ENCODE measurements at places on chromosomes 3 and 15. TPM values are rescaled to one million over a fixed set of nuclear protein-coding genes. Genes with fewer than 3 reads are reported as not detected.

- H3K27me3 ChIP-seq = peaks cover 10% of the 10 kb centered on the region
- no peak for DNase-seq
- no peak overlapping the region for H3K4me3 ChIP-seq
- no peaks in the 10 kb centered on the region for H3K36me3 ChIP-seq
Measured at GRCh38 chr3:127328421-127328820, 40.6 kb upstream of the PRR20G start.

- peaks cover 16% of the 10 kb centered on the region for H3K4me1 ChIP-seq
- DNase-seq = no peak
- H3K27me3 ChIP-seq = no peaks in the 10 kb centered on the region
- no peak overlapping the region for H3K4me3 ChIP-seq
- no peaks in the 10 kb centered on the region for H3K36me3 ChIP-seq
- no peak overlapping the region for H3K27ac ChIP-seq
Measured at GRCh38 chr15:57203906-57204305, 172.4 kb upstream of the CGNL1 start.

GLDN gene
- total RNA-seq = 6.0 TPM

GPR149 gene
- not detected for total RNA-seq

DNA sequence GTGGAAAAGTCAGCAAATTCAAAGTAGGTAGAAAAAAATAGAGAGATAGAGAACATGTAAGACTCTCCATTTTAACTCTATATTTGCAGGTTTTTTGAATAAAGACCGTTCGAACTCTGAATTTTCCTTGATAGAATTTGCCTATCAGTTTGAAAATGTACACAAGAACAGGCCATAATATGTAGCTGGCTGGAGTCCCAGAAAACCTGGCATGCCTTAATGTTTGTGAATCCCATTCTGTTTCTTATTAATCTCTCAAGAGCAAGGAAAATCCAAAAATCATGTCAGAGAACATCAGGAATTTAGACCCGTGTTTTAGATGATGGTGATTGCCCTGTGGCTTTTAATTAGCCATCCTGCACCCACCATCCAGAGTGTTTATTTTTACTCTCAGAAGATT lies 7.2 kb upstream of the CFAP161 start:
- peaks cover 6% of the 10 kb centered on the region for H3K27me3 ChIP-seq
- no peak for DNase-seq
- no peaks in the 10 kb centered on the region for H3K36me3 ChIP-seq
- no peak overlapping the region for H3K4me3 ChIP-seq
- H3K27ac ChIP-seq = no peak overlapping the region

ANKUB1 gene
- total RNA-seq = not detected

DNA sequence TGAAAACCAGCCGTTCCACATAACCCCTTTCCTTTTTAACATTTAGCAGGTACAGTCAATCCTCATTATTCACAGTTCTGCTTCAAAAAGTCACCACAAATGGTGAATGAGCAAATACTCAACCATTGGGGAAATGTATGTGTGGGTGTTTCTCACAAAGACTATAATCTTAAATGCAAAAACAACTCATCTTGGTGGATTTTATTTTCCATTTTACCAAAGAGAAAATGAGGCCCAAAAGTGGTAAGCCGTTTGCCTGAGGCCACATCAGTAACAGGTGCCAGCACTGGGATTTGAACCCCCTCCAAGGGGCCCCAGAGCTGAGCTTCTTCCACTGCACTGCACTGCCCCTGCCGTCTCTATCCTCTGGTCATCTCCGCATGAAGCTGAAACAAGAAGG lies 208.8 kb downstream of the OSBPL10 start:
- DNase-seq = no peak
- no peaks in the 10 kb centered on the region for H3K27me3 ChIP-seq
- no peaks in the 10 kb centered on the region for H3K4me1 ChIP-seq
- no peak overlapping the region for H3K4me3 ChIP-seq
- H3K27ac ChIP-seq = no peak overlapping the region
- H3K36me3 ChIP-seq = no peaks in the 10 kb centered on the region

DNA sequence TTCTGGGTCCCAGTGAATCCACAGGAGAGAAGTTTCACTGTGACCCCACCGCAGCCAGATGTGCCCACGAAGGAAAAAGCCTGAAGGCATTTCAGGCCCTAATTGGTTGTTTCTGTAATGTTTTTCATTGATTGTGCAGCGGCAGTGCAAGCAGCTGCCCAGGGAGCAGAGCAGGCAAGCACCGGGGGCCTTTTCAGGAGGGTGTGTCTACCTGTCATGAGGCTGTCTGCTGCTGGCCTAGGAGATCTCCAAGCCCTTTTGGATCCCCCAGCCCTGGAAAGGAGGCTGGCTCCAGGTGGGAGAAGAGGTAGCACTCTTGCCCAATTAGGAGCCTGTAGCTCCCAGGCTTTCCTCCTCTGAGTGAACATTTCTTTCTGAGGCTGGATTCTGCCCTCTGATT lies 108.8 kb downstream of the EPHB1 start:
- no peaks in the 10 kb centered on the region for H3K4me1 ChIP-seq
- no peaks in the 10 kb centered on the region for H3K36me3 ChIP-seq
- H3K27me3 ChIP-seq = no peaks in the 10 kb centered on the region
- no peak overlapping the region for H3K27ac ChIP-seq

DNA sequence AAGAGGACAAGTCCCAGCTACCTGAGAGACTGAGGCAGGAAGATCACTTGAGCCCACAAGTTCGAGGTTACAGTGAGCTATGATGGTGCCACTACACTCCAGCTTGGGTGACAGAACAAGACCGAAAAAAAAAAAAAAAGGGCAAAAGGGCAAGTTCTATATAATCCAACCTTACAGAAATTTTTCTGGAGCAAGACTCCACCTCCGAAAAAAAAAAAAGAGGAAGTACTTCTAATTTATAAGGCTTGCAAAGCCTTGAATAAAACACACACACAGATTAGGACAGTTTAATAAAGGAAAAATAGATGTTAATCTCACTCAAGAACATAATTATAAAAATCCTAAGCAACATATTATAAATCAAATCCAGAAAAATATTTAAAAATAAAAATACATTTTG lies 14.4 kb upstream of the XYLB start:
- no peak overlapping the region for H3K4me3 ChIP-seq

WWTR1 gene
- total RNA-seq = 54.6 TPM

CCR9 gene
- total RNA-seq = not detected

DNA sequence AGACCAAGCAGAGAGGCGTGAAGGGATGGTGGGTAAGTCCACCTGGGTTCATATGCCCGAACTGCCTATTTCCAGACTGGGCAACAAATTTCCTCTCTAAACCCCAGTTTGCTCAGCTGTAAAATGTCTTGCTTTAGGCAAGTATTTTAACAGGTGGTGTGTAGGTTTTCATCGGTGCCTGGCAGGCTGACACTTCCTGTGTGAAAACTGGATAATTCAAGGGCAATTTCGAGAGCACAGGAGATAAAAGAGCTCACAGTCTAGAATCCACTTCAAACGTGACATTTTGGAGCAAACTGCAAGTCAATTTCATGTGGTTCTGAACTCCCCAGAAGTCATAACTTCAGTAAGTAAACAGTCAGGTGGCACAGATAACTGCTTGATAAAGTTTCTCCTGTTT lies 112.2 kb downstream of the OXNAD1 start:
- H3K27ac ChIP-seq = no peak overlapping the region
- no peak for DNase-seq
- H3K27me3 ChIP-seq = no peaks in the 10 kb centered on the region
- peaks cover 19% of the 10 kb centered on the region for H3K4me1 ChIP-seq

DNA sequence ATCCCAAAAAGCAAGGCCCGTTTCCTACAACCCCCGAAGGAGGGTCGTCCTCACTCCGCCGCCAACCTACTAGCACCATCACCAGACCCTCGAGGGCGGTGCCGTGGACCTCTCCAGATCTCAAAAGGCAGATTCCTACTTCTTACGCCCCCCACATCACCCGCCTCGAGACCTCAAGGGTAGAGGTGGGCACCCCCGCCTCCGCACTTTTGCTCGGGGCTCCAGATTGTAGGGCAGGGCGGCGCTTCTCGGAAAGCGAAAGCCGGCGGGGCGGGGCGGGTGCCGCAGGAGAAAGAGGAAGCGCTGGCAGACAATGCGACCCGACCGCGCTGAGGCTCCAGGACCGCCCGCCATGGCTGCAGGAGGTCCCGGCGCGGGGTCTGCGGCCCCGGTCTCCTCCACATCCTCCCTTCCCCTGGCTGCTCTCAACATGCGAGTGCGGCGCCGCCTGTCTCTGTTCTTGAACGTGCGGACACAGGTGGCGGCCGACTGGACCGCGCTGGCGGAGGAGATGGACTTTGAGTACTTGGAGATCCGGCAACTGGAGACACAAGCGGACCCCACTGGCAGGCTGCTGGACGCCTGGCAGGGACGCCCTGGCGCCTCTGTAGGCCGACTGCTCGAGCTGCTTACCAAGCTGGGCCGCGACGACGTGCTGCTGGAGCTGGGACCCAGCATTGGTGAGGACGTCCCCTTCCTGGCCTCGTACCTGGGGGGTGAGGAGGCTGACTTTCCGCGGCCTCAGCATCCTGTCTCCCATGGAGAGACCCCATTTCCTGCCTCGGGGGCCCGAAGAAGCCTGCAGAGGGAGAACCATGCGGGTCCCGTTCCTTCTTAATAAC lies at the start of gene MYD88:
Gene MYD88 (plus strand): TSS at position 313 of the 842 bp plus-strand sequence. CDS start 40 bp downstream, at position 353.
- H3K27me3 ChIP-seq = no peaks in the 10 kb centered on the region
- H3K4me3 ChIP-seq = peak within 1 kb of the TSS; percentile 83
- H3K27ac ChIP-seq = peak within 1 kb of the TSS; percentile 90
- H3K36me3 ChIP-seq = peaks cover 33% of the 10 kb centered on the region
- peaks cover 52% of the 10 kb centered on the region for H3K4me1 ChIP-seq
- peak; percentile 95 for DNase-seq

BMF gene
- 2.6 TPM for total RNA-seq

DNA sequence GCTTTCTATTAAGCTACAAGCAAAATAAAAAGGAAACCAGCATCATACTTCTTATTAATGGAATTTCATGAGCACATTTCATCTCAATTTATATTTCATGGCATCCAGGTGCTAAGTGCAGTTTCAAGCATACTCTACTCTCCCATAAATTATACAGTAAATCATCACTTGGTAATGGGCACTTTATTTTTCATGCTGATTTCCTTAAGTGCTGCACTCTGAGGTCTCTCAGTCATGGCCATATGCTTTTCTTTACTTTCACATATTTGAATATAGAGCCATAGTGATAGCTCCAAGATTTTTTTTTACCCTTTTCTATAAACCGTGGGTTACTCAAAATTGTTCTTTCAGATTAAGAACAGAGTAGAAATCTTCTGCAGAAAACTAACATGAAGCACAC lies 1505.7 kb upstream of the CADM2 start:
- no peak overlapping the region for H3K4me3 ChIP-seq
- H3K27me3 ChIP-seq = no peaks in the 10 kb centered on the region
- DNase-seq = no peak
- H3K4me1 ChIP-seq = no peaks in the 10 kb centered on the region
- no peak overlapping the region for H3K27ac ChIP-seq
- no peaks in the 10 kb centered on the region for H3K36me3 ChIP-seq

SEMA6D gene
- 22.0 TPM for total RNA-seq

GRCh38 chr3:47013231-47013630 lies 33.8 kb downstream of the NBEAL2 start:
- H3K36me3 ChIP-seq = peaks cover 46% of the 10 kb centered on the region
- no peak overlapping the region for H3K4me3 ChIP-seq
- DNase-seq = no peak
- H3K27ac ChIP-seq = no peak overlapping the region
- H3K27me3 ChIP-seq = no peaks in the 10 kb centered on the region

RFX7 gene
- 40.4 TPM for total RNA-seq

TRH gene
- total RNA-seq = not detected

DNA sequence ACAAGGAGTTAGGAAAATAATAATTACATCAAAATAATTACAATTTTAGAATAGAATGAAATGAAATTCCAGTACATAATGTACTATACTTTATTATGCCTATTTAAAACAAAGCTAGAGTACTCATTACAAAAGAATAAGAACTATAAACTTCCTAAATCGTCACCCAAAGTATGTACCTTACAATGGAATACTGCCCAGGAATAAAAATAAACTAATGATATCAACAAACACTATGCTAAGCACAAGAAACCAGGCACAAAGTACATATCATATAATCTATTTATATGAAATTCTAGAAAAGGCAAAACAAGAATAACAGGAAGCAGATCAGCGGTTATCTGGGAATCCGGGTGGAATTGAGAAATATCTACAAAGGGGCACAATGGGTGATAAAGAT lies 84.7 kb downstream of the MYO9A start:
- H3K4me3 ChIP-seq = no peak overlapping the region
- DNase-seq = no peak
- H3K4me1 ChIP-seq = no peaks in the 10 kb centered on the region
- no peak overlapping the region for H3K27ac ChIP-seq
- H3K36me3 ChIP-seq = peaks cover 6% of the 10 kb centered on the region

CLDN1 gene
- total RNA-seq = 822 TPM

All from suprapubic skin (tissue), 4 donors.